Spleen (tissue), 13 donors: ENCODE measurements at places on chromosomes 13 and 19. TPM values are rescaled to one million over a fixed set of nuclear protein-coding genes. Genes with fewer than 3 reads are reported as not detected.

ZNF536 gene
- total RNA-seq = 2.4 TPM

ZNF441 gene
- total RNA-seq = 8.0 TPM

ZNF284 gene
- total RNA-seq = 3.8 TPM

ICAM3 gene
- 107 TPM for total RNA-seq

KLHL1 gene
- total RNA-seq = not detected
